ENCODE measurements at places on chromosomes 2 and 18.

GRCh38 chr2:71129902-71130151 lies 202 bp downstream of the MCEE start:
- DNase-seq: no peak

DNA sequence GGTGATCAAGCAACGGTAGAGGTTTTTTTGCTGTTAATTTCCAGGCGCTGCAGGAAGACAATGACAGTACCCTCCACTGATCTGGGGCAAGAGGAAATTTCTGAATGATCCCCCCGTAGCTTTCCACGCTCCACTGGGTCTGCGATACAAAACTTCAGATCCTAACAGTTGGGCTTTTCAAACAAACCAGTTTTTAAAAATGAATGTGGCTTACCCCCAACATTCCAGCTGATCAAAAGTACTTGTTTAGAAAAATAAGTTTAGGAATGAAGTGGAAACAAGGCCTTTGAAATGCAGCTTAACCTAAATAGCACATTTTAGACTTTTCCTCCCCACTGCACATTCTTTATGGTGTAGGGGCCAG lies 5.7 kb downstream of the ZFP36L2 start:
- DNase-seq: no peak

- no peak for DNase-seq
Observed at GRCh38 chr2:133573491-133574162, 5.4 kb upstream of the NCKAP5 start.

DNA sequence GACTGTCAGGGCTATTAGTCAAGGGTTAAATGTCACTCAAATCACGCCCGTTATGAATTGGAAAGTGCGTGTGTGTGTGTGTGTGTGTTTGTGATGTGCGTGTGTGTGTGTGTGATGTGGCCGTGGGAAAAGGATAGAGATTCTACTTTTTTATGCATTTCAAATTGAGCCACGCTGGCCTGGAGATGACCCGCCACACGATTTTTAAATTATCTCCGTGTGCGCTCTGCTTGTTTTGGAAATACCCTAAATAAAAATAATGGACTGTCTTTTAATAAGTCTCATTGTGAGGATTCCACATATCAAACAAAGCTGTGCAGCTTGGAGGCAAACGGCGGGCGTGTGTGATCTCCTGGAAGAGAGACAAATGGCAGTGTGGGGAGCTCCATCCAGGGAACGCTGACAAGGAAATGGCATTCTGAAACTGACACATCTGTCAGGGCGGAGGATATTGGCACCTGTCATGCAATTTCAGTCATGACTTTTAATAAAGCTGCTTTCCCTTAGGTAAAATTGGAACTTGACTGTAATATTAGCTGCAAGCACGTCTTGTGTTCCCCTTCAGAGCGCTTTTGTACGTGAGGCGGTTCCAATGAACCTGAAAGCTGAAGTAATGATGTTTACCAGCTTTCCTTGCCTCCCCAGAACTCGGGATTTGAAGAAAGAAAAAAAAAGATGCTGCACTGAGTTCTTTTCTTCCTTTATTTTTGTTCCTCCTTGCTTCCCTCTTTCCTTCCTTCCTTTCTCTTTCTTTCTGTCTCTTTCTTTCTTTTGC lies 381.8 kb upstream of the SMIM21 start:
- DNase-seq: no peak

GRCh38 chr2:67627456-67628207 lies 230.5 kb downstream of the ETAA1 start:
- DNase-seq: no peak

DNA sequence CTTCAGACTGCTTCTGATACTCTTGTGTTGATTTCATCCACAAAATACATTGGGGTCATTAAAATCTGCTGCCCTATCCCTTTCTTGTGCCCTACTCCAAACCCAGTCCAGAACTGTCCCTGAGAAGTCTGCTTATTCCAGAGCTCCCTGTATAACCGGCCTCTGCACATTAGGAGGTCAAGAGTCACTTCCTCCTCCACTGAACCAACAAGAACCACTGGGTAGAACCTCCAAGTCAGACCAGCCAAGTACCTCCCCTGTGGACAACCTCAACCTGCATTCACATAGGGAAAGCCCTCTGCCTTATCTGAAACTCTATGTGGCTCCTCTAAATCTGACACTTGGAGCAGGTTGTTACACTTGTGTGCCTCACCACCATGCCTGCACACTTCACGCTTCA lies 22.1 kb downstream of the KDSR start:
- no peak for DNase-seq

DNA sequence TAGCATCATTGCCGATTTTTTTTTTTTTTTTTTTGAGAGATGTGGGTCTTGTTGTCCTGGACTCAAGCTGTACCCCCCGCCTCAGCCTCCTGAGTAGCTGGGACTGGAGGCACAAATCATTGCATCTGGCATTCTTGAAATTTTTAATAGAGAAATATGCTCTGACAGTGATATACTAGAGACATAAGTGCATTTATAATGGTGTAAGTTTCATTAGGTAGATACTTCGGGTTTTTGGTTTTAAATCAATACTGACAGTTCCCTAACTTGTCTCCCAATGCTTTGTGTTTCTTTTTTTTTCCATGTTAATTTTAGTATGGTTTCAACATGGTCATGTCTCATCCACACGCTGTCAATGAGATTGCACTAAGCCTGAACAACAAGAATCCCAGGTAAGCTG lies 138.7 kb downstream of the PRPF40A start:
- no peak for DNase-seq

GRCh38 chr2:209577376-209578357 lies 153.8 kb downstream of the MAP2 start:
- DNase-seq: peak; percentile 22

DNA sequence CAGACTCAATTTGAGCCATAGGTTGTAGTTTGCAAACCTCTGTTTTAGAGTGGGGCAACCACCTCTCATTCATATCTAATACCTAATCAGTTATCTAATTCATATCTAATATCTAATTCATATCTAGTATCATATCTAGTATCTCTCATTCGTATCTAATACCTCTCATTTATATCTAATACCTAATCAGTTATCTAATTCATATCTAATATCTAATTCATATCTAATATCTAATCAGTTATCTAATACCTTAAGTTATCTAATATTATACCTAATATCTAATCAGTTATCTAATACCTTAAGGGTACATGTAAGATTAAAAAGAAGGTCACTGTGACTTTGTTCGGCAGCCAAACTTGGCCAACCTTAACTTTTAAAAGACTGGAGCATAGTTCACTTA lies 403.4 kb upstream of the MMADHC start:
- DNase-seq: no peak

- DNase-seq: peak; percentile 95
Observed at GRCh38 chr2:47056374-47056773, 98.7 kb downstream of the STPG4 start.

DNA sequence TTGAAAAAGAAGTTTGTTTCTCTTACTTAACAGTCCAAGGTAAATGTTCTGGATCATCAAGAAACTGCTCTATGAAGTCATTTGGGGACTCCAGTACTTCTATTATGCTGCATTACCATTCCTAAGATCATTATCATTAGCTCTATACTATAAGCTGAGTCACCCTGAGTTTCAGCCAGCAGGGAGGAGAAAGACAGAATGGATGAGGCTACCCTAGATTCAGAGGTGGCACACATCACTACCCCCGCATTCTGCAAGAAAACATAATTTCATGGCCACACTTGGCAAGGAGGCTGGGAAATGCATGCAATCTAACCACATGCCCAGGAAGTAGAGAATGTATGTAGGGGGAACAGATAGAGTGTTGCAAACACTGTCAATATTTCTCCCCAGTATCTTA lies 16.6 kb upstream of the LNPK start:
- DNase-seq: peak; percentile 51

DNA sequence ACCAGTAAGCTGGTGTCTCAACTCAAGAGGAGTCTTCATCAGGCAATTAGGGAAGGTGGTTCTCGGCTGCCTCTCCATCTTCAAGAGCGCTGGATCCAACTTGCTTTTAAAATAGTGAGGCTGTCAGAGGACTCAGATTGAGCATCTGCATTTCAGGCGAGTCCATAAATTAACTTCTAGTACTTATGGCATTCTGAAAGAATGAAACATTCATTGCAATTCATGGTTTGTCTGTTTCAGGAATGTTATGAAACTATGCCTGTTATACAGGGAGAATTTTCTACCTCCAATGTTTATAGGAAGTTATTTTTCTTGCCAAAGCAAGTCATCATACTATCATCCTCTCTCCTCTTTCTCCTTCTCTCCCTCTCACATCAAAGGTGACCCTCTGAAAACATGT lies 883.2 kb downstream of the SLC4A3 start:
- peak; percentile 66 for DNase-seq

GRCh38 chr2:183610724-183611123 lies 486.5 kb downstream of the NUP35 start:
- no peak for DNase-seq

- DNase-seq: no peak
Observed at GRCh38 chr18:30302181-30302580, 740.4 kb downstream of the DSC3 start.

GRCh38 chr2:26807788-26808460 lies 22.1 kb downstream of the CENPA start:
- peak; percentile 16 for DNase-seq

DNA sequence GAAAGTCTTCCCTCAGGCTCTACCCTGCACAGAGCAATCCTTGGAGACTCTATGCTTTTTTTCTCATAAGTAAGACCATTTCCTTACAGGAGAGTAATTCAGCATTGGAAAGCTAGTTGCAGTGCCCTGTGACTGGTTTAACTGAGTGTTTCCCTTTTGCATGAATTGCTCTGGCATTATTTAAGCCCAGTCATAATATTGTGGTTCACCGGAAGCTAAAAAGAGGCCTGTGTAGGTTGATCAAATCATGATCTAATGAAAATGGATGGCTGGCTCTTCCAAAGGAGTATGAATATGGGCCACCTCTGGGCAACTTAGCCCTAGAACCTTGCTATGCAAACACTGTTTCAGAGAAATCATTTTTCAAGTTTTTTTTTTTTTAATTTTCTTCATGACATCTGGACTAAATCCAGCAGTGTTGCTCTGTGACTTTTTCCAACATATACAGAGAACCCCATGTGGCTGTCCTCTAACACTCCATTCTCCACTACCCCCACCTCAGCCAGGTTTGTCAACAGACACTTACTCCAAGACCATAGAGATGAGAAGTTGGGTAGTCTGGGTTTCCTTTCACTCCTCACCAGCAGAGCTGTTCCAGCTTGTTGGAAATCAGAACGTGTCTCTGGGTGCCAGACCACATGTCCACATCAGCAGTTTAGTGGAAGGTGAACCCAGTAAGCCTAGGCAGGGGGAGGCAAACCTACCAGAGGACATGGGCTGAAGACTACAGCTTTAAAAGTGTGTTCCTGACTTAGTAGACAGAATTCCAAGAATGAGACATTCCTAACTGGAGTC lies 175.2 kb upstream of the SLC14A2 start:
- DNase-seq: no peak

DNA sequence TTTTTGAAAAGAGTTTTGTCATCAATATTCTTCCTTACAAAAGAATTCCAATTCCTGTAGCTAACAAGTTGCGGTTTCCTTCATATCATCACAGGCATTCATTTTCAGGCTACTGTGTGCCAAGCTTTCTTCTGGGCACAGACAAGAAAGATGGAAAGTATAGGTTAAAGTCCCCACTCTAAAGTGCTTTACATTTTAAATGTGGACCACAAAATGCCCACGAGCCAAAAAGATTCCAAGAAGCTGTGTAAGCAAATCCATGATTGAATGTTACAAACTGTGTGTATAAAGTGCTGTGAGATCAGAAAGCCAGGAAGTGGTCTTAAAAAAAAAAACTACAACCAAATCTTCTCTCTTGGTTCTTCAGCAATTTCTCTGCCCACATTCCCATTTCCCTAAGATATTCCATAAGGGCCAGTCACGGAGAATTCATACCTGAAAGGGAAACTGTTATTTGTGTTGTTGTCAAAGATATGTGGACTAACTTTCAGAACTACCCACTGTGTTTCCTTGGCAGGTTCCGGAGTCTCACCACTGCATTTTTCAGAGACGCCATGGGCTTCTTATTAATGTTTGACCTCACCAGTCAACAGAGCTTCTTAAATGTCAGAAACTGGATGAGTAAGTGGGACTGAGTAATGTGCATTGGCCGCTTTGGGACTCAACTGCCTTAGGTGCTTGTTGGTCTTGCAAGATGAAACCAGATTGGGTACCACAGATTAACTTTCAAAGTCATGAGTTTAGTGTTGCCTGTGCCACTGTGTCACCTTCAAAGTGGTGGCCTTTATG lies 55.7 kb downstream of the RAB27B start:
- DNase-seq: peak; percentile 11

DNA sequence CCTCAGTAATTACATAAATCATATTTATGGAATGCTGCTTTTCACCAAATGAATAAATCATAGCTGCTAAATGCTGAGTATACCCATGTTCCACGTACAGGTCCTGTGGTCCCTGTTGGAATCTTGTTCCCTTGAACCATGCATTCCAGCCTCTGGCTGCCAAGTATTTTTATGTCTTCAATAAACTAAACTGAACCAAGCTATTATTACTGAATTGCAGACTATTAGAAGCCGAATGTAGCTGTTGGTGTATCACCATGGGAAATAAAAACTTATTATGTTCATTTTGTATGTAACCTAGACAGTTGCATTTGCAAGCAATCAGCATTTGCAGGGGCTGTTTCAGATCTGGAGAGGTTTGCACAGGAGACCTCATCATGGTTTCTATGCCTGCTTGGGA lies 362.4 kb downstream of the ADCYAP1 start:
- no peak for DNase-seq

DNA sequence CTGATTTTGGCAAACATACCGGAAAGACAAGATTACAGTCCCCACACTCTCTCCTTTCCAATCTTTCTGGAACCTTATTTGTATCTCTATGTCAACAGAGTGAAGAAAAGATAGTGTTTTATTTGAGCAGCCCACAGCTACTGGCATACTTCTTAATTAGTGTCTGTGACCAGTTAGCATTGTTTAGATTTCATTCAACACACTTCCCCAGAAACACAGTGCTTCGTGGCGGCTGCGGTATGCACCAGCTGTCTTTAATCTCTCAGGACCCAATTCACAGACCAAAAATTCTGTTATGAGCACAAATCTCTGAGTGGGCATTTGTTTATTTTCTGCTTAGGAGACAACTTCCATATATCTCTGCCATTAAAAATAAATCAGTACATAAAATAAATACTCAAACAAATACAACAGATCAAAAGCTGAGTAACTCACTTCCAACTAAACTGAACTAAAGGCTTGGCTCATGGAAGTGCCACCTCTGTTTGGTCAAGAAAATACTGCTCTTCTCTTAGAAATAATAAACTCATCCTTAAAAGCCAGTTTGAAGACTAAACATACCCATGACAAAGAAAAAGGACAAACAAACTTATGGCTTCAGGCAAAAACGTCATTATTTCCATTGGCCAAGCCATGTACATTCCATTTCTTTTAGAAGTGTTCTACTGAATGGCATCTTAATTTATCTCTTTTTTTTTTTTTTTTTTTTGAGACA lies 392.4 kb downstream of the TXNL1 start:
- DNase-seq: peak; percentile 79
